ENCODE measurements at places on chromosomes 4 and X.

- no peak for DNase-seq
These were observed 3.0 kb downstream of the IL2 start for GRCh38 chr4:122453384-122453995.

DNA sequence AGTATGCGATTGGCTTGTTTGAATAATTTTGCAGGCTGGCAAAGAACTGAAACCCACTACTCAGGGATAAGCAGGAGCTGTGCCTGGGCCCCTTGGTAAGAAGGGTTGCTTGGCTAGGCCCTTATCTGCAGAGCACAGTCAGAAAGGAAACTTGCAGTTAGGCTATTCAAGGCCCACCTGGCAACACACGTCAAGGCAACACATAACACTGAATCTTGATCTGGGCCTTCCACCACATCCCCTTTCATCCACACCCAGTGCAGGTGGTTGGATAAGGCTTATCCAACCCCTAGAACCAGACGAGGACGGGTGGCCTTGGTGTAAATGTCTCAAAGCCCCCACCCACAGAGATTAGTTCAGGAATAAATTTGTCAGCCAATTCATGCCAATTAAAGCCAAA is 72.8 kb upstream of the NEIL3 start:
- no peak for DNase-seq

GRCh38 chr4:17489721-17490120 is 22.2 kb downstream of the QDPR start:
- no peak for DNase-seq

DNA sequence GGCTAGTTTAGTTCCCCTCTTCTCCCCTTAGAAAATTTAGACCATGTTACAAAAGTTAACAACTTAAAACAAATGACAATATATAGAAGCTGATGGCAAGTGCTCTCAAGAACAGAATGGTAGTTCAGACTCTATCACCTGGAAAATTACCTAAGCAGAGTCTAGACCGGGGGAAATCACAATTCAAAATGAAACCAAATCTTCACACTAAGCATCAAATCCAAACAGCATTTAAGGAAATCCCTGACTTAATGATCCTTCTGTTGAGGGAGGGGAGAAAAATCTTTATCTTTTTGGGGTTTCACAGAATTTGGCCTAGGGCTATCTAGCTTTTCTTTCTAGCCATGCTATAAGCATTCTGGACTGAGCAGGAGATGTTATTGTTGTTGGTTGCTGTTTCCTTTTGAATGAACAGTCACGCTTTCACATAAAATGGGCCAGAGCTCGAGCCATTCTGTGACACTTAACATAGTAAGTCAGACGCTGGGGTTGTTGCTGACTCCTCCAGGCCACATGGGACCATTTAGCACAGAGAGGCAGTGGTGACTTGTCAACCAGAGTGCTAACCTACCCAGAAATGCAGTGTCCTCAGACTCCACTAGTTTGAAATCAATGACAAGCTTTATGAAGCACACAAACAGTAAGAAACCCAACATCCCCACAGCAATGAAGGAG is 16.0 kb upstream of the LSM6 start:
- DNase-seq = no peak

DNA sequence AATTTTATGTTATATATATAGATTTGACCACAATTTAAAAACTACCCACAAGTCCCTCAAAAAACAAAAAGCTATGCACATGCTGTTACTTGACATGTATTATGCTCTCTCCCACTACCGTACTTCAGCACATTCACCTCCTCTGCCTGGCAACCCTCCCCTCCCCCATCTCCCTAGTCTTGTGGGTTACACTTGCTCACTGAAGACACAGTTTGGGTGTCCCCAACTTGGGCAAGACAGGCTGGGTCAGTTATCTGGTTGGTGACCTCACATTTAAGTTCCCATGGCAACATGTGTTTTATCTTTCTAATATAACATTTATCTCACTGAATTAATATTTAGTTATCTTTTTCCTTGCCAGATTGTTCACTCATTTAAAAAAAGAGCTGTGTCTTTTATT is 32.7 kb downstream of the SEC24D start:
- no peak for DNase-seq

- no peak for DNase-seq
These were observed 2.9 kb downstream of the RAPGEF2 start for GRCh38 chr4:159105761-159106243.

- DNase-seq = no peak
These were observed 4.8 kb downstream of the UBE2K start for GRCh38 chr4:39702716-39703115.

DNA sequence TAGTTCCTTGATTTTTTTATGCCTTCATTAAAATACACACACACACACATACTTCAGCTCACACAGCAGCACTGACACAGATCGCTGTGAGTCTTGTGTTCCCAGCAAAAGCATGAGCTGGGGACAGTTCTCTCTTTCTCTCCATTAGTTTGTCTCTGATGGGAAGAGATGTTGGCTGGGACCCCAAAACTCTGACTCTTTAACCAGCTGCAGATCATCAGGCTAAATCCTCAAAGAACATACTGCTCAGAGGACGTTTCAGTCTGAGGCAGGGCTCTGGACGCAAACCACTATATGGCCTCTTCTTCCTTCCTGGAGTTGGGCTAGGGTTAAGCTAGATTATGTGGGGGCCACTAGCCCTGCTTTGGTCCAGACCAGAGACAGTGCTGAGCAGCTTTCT is 109.6 kb downstream of the NHSL2 start:
- DNase-seq = no peak

DNA sequence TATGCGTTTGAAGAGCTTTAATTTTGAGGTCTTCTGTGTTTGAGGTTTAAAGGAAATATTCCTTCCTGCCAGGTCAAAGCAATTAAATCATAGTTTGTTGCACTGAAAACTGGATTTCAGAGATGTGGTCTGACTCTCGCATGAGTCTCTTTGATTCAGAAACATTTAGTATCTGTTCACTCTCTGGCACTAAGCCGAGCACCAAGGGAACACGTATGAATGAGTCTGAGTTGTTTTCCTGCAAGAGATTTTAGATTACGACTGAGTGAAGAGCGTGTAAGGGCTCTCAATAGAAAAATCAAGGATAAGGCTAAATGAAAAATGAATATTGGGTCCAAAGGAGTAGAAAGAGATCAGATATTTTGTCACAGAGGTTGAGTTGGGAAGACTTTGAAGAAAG is 875.4 kb upstream of the PRKX start:
- DNase-seq = no peak

- DNase-seq = no peak
These were observed 10.9 kb downstream of the NFKB1 start for GRCh38 chr4:102511830-102512605.

DNA sequence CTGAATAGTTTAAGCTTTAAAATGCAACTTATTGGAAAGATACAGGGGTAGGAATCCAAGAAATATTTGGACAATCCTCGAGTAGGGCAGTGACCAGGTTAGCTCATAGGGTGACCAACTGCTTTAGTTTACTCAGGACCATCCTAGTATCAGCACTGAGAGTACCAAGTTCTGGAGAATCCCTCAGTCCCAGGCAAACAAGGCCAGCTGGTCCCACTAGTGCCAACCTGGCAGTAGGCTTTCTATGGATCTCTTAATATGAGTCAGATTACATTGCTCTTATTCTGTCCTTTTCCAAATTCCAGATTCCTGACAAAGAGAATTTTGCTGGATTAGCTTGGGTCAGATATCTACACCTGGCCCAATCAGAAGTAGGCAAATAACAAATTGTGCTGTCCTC is 493.7 kb downstream of the KCNIP4 start:
- no peak for DNase-seq

DNA sequence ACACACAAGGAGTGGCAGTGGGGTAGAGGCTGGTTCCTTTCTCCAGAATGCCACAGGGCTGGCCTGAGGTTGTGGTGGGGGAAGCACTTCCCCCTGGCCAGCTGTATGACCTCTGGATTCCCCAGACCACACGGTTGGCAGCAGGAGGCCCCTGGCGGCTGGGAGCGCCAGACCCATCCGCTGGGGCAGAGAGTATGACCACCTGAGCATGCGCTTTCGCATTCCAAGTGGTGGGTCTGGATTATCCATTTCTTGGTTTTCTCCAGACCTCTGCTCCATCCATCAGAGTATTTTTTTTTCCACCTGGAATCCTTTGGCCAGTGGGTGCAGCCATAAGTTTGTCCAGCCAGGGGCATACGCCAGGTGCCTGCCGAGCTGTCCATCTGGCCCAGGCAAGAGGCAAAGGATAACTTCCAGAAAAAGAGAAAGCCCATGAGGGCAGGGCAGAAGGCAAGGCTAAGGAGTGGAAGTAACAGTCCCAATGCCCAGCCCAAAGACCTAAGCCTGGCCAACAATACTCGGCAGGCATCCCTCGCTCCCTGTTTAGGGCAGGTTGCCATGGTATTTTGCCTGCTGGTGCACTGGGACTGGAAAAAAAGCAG is 39.3 kb downstream of the NHSL2 start:
- no peak for DNase-seq

GRCh38 chr4:114472269-114473032 is 126.2 kb upstream of the UGT8 start:
- no peak for DNase-seq

DNA sequence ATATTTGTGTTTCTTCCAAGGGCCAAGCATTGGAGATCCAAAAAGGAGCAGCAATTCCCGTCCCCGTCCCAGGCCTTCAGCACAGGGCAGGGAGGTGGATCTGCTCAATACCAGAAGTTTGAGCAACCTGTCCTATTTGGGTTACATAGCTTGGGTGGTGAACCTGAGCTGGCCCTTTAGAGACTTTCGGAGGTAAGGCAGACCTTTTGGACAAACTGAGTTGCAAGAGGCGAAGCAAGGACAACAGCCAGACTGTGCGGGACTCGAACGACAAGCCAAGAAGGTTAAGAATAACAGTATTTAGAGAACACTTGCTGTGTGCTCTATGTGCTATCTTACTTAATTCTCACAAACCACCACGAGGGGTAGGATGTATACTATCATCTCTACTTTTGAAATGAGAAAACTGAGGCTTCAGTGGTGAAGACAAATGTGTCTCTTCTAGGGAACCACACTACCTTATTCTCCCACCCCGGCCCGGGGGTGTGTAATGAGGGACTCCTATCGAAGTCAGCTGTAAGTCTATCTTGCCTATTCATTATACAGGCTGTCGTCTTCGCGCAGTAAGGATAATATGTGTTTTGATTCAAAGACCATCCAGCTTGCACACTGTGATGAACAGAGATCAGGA is 1.3 kb downstream of the NOP14 start:
- no peak for DNase-seq

GRCh38 chr4:88735564-88735963 is 37.9 kb upstream of the NAP1L5 start:
- DNase-seq = no peak

- no peak for DNase-seq
These were observed 24.4 kb downstream of the CFAP99 start for GRCh38 chr4:2443061-2443730.

DNA sequence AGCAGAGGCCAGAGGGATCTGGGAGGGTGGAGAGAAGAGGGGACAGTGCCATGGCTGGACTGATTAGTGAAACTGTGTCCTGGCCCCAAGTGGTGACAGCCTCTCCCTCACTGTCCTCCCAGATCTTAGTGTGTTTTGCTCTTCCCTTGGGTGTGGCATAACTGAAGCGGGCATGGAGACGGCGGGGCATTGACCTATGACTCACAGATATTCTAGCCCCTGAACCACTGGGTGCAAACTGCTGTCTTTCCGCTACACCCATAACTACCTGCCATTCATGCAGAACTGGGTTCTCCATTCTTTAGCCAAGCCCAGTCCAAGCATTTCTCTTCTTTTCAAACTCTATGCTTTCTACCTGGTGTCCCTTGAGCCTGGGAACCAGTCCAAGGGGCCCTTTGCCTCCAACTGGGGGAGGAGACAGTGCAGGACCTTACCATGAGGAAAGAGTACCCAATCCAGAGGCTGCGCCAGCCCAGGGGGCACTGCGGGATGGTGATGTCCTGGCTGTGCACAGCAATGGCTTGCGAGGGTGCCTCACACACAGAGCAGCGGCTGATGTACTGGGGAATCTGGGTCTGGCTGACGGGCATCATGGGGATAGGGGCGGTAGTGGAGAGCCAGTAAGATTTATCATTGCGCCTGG is 67.6 kb downstream of the ATG4A start:
- no peak for DNase-seq

DNA sequence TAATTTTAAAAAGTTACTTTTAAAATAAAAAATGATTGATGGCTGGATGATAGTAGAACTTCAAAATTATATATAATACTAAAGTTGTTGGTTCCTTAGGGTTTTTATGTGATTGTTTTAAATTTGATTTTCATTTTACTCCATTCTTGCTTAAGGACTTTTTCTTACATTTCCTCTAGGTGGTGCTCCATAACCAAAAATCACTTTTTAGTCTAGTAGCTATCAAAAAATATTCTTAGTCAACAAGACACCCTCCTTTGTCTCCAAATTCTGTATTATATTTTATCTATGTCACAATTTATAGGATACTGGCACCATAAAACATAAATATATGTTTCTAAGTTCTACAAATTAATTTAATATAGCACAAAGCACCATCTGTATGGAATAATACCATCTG is 67.2 kb upstream of the BRWD3 start:
- DNase-seq = no peak

GRCh38 chrX:13317366-13317765 is 2.5 kb downstream of the ATXN3L start:
- DNase-seq = no peak

DNA sequence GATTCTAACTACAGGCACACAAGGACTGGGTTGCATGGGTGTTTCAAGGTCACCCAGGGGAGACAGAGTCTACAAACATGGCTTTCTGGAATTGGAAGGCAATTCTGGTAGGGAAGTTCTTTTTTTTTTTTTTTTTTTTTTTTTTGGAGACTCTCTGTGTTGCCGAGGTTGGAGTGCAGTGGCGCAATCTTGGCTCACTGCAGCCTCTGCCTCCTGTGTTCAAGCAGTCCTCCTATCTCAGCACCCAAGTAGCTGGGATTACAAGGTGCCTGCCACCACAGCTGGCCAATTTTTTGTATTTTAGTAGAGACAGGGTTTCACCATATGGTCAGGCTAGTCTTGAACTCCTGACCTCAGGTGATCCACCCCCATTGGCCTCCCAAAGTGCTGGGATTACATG is 16.3 kb upstream of the FHDC1 start:
- DNase-seq = no peak

GRCh38 chr4:111011458-111011857 is 388.6 kb upstream of the PITX2 start:
- no peak for DNase-seq

DNA sequence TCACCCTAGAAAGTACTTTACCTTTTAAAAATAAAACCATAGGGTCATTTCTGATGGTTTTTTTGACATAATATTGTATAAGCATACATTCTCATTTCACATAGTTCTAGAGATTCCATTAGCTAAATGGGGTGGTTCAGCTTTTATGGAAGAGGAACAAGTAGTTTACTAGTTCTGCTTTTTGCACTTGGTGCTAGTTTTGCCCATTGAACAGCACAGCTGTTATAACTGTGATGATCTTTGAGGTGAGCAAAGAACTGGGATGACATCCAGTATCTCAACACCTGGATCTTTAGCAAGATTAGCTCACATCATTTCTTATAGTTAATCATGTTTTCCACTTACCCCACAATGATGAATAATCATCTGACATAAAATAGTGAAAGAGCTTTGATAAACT is 40.9 kb downstream of the MOB1B start:
- no peak for DNase-seq

- no peak for DNase-seq
These were observed 63.5 kb downstream of the EVC start for GRCh38 chr4:5774416-5775036.

GRCh38 chr4:109648266-109648996 is 54.8 kb downstream of the CASP6 start:
- DNase-seq = peak; percentile 6
